ENCODE measurements at places on chromosomes 11 and 22. TPM values are rescaled to one million over a fixed set of nuclear protein-coding genes. Genes with fewer than 3 reads are reported as not detected.

The OR4D5 gene
- polyA plus RNA-seq: not detected

The KRTAP5-1 gene
- not detected for polyA plus RNA-seq

The VSIG10L2 gene
- 0.01 TPM for polyA plus RNA-seq

The CATSPER1 gene
- polyA plus RNA-seq: 0.01 TPM

GRCh38 chr11:101327908-101328307 is 198.3 kb upstream of the PGR start:
- no peak for DNase-seq

GRCh38 chr11:5846701-5847100 is 5.0 kb upstream of the OR52E6 start:
- DNase-seq: no peak

DNA sequence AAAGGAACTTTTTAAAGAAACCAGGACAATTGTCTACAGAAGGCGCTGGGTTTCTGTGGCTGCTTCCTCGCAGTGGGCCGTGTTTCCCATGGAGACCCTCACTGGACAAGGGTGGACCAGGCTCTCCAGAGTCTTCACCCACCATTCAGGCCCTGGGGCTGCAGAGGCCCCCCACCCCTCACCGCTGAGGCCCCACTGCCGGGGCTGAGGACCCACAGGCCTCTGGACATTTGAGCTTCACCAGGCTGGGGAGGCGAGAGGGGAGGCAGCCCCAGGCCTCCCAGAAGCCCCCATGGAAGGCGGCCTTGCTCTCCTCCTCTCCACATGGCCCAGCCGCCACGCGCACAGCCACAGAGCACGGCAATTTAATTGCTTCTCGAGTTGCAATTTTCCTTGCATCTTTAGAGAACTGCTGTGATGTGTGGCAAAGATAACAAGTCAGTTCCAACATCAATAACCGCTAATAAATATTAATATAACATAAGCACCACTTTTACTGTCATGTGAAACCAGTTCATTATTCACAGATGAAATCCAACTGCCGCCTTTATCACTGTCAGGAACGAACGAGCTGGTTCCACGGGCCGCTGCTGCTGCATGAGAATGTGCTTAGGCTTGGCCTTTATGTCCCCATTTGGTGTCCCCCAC is 81.0 kb downstream of the PHF21B start:
- no peak for DNase-seq

GRCh38 chr22:30955153-30955552 is 13.4 kb downstream of the MORC2 start:
- no peak for DNase-seq

DNA sequence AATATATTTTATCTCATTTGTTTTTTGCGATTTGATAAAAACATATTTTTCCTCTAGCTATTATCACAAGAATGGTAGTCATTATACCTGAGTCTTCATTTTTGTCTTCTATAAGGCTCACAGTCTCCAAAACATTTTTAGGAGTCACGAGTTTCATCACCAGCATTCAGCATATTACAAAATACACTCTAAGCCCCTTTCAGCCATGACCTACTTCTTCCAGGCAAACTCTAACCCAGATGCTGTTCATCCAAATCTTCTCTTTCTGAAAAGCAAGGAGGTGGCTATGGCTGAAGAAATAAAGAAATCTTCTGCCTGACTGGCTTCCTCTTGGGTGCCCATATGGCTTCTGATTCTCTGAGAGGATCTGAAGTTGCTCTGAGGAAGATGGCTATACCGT is 35.7 kb upstream of the USP47 start:
- no peak for DNase-seq

GRCh38 chr11:12281571-12282478 is 95.5 kb upstream of the PARVA start:
- peak; percentile 78 for DNase-seq

DNA sequence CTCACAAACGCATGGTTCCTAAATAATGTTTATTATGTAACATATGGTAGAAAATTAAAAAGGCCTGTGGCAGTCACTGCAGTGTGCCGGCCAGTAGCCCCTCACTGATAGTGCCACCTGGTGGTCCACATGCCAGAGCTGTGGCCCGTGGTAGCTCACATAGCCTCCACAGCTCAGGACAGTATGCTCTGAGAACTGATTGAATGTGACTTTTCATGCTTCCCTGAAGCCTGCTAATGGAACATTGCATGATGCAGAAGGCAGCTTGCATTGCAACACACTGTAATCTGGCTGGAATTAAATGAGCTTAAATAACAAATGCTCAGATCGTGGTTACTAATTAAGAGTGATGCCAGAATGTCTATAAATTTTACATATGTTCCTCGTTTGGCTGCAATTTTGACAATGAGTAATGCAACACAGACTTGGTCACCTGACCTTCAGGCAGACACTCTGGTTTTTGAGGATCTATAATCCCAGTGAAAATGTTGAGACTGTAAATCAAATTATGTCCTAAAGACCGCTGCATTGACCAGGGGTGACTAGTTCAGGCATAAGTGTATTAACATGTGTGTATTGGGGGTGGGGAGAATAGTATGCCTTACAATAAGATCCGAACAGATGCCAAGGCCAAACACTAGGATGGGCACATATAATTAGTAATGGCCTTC is 566.4 kb downstream of the METTL15 start:
- DNase-seq: no peak

- no peak for DNase-seq
These were observed 27.8 kb upstream of the GRAMD4 start for GRCh38 chr22:46592390-46592872.

DNA sequence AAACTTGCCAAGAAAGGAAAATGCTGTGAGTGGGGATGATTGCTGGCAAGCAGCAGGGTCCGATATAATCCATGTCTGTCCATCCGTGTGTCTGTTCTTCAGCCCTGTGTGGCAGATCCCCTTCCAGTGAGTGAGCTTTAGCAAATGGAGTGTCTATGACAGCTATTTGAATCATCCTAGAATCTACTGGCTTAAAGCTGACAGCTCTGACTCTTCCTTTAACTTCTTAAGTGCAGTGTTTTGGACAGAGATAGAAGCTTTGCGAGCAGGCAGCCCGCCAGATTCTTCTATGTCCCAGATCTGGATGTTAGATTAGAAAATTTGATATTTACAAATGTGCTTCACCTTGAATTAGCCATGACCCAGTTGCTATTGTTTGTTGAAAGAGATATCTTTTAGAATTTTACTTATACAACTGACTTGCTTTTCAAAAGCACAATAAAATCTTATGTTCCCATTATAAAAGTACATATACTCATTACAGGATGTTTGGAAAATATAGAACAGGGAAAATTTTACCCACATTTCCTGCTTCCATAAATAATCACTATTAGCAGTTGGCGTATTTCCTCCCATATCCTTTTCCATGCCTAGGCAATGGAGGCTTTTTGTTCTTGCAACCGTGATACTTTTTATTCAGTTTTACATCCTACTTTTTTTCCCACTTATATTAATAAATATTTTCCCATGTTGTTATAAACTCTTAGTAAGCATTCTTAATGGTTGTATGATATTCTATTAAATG is 124.5 kb downstream of the COMMD9 start:
- no peak for DNase-seq

DNA sequence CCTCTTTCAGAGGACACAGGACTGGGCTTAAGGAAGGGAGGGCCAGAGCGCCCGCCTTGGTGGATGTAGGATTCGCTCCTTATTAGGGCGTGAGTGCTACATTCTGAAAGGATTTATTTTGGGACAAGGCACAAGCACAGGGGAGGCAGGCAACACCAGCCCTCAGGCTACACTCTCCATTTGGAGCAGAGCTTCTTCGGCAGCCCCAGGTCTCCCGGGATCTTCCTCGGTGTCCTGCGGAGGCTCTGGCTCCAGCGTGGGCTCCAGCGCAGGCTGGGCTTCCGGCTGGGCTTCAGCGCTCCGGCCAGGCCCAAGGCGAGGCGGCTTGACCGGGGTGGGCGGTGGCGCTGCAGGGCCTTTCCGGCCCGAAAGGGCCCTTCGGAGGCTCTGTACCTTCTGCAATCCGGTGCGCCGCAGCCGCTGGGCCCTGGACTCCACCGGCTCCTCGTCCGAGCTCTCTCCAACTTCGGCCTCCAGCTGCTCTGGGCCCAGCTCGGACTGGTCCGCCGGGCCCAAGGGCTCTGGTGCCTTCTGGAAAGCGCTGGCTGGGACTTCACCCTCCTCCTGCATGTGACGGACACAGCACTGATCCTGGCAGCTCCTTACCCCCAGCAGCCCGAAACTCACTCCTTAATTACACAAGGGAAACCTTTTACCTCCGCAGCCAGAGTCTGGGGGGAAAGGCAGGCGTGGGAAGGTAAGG is 1.1 kb downstream of the CAVIN3 start:
- peak; percentile 5 for DNase-seq

- DNase-seq: no peak
These were observed 28.6 kb downstream of the PRCP start for GRCh38 chr11:82871646-82872045.

GRCh38 chr11:117649296-117650055 is 147.5 kb downstream of the DSCAML1 start:
- no peak for DNase-seq
